OCI-M1 (cell line): ENCODE measurements at places on chromosomes 13 and 19.

DNA sequence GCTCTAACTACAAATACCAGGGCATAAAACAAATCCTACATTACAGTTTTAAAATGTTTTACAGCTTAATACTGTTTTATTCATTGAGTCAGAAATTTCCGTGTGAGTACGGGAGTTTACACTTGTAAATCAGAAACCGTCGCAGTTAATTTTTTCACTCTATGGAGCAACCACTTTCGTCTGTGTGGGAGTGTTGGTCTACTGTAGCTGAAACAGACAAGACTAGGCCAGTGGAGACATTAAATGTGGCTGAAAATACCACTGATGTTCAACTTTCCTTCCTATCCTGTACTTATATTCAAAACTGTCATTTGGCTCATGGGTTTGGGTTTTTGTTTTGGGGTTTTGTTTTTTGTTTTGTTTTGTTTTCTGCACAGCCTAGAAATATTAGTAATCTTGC lies 268.7 kb downstream of the DCT start:
- no peak for DNase-seq

DNA sequence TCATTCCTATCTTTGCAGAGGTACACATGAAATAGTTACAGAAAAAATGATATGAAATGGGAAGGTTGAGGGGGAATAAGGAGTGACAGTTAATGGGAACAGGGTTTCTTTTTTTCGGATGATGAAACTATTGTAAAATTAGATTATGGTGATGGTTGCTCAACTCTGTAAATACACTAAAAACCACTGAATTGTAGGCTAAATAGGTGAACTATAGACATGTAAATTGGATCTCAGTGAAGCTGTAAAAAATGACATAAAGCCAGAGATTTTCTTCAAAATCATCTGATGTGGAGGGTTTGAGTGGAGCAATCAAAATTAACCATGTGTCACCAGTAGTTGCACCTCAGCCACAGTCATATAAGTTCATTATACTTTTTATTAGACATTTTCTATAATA lies 6.6 kb upstream of the FLT3 start:
- DNase-seq, result no peak

- no peak for DNase-seq
Observed at GRCh38 chr13:100231176-100231575, 142.3 kb downstream of the PCCA start.

- peak; percentile 55 for DNase-seq
Observed at GRCh38 chr19:12668932-12669269, 2.3 kb downstream of the WDR83 start.

DNA sequence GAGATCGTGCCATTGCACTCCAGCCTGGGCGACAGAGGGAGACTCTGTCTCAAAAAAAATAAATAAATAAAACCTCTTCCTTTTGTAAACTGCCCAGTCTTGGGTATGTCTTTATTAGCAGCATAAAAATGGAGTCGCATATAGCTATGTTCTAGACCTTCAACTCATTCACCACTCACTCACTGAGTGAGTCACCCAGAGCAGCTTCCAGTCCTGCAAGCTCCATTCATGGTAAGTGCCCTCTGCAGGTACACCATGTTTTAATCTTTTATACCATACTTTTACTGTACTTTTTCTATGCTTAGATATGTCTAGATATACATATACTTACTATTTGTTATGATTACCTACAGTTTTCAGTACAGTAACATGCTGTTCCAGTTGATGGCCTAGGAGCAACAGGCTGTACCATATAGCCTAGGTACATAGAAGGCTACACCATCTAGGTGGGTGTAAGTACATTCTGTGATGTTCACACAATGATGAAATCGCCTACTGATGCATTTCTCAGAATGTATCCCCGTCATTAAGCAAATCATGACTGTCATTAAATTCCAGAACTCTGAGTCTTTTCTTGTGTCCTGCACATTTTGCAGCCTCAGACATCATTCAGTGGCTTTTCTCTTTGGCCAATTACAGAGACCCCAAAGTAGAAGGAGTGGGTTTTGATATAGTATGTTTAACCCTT lies 13.7 kb upstream of the FARP1 start:
- no peak for DNase-seq
